ENCODE measurements at places on chromosomes 1 and 21. TPM values are rescaled to one million over a fixed set of nuclear protein-coding genes. Genes with fewer than 3 reads are reported as not detected.

The SNX7 gene
- total RNA-seq, result 21.4 TPM

GRCh38 chr1:19381261-19381660, 69.1 kb downstream of the SLC66A1 start:
- no peak for DNase-seq

- no peak for DNase-seq
Measured at GRCh38 chr1:155043793-155044192, 7.3 kb upstream of the ADAM15 start.

The SELE gene
- 11.5 TPM for total RNA-seq

DNA sequence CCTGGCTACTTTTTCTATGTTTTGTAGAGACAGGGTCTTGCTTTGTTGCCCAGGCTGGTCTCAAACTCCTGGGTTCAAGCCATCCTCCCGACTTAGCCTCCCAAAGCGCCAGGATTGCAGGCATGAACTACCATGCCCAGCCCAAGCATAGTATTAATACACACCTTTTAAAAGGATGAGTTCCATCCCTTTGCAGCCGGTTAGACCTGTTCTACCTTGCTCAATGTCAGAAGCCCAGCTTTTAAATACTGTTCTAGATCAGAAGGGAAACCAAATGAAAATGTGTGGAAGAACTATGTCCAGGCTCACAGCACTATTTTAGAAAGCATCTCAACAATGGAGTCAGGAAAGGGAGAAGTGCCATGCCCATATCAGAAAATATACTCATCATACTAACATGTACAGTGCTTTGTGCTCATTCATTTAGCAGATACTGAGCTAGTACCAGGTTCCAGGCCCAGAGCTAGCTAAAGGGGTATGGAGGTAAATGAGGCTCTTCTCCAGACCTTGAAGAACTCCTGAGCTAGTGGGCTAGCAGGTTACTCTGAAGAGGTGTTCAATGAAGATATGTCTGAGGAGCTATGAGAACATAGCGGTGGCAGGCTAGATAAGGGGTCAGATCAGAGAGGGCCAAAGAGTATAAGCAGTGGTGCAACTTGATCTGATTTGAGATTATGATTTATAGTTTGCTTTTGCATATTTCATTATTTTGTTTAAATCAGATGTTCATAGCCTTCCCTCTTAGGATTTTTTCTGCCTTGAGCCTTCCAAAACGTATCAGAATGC, 78.2 kb downstream of the RNF220 start:
- DNase-seq, result no peak

DNA sequence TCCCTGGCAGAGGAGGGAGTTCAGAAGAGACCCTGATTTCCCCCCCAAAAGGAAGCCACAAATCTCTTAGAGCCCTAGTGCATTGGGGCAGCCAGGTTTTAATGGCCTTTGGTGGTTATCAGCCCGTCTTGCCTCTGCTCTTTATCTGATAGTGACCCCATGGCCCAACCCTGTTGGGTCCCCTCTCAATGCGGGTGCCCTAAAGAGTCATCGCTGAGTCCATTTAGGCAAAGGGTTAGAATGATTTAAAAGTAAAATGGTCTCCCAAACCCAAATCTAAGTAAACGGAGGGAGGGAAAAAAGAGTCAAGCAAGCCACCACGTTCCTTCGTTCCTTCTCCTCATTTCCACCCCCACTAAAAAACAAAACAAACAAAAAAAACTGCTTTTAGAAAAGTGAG, 164.0 kb downstream of the RUNX1 start:
- DNase-seq, result no peak

GRCh38 chr1:230573658-230574057, 68.6 kb upstream of the COG2 start:
- no peak for DNase-seq

DNA sequence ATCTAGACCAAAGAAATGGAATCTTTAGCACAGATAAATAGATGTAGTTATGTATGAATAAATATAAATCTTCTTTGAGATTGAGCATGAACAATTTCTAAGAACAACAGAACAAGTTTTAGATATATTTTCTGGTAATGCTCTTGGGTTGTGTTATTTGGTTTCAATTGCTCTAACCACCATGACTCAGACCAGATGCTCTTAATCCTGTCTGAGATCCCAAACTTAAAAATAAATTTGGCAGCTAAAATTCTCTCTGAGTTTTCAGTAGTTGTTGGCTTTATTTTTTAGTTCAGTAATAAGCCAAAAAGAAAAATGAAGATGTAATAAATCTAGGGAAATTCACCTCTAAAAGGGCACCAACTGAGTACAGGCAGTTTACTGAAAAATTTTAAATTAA, 1693.4 kb downstream of the NCAM2 start:
- DNase-seq, result no peak

DNA sequence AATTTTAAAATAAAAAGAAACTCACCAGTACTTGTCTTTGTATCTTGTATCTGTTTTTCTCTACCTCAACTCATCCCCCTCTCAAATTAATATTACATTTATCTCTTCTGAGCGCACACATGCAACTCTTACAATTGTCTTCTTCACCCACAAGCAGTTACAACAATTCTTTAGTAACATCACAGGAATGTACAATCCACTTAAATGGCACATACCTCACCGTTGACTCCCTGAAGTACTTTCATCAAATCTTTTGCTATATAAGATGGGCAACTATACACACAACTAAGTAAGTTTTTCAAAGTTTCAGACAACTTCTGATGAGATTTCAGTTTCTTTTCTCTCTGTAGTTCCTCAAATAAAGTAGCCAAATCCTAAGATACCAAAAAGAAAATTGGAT, 28.3 kb downstream of the HEATR1 start:
- no peak for DNase-seq

DNA sequence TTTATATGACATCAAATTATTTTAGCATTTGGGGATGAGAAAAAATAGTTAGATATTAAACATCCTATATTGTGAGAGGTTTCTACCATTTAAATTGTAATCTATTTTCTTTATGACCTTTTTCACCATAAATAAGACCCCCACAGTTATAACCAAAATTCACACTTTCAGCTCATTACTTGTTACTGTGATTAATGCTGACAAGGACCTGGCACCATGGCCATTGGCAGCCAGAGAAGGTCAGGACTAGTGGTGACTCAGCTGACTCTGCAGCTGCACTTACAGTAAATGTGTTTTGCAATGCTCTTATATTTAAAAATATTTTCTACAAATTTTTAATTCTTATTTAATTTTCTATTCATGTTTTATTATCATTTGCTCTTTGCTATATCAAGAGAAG, 133.3 kb upstream of the C1orf105 start:
- no peak for DNase-seq

The DEPDC1 gene
- 1.7 TPM for total RNA-seq

DNA sequence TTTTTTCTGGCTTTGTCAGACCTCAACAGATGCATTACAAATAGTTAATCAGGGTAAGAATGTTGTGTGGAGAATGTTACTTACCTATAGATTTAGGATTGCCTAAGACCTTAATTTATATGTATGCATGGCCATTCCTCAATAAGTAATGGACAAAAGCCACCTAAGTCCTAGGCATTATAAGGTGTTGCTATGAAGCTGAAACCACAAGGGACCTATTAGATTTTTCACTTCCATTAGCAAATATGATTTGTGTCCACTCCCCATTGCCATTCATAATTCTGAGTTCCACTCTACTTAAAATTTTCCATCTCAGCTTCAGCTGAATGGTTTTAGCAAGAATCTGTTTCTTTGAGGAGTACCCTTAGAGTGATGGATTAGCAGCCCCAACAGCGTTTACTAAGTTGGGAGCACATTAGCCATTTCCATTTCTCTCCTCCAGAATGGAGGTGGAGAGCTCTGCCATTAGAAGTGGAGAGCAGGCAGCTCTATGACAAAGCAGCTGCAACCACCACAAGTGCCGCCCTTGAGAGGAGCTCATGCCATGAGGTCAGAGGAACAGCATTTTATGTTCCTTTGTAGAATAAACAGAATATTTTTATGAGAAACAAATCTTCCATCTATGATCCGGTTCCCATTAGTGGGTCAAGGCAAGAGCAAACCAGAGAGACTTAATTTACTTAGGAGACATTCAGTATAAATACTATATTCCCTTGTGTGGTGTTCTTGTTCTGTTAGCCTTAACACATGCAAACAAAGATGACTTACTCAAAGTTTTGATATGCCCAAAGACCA, 28.9 kb upstream of the C1orf87 start:
- no peak for DNase-seq

Data from vagina (tissue), 2 donors.